ENCODE measurements at places on chromosomes 16 and 17.

DNA sequence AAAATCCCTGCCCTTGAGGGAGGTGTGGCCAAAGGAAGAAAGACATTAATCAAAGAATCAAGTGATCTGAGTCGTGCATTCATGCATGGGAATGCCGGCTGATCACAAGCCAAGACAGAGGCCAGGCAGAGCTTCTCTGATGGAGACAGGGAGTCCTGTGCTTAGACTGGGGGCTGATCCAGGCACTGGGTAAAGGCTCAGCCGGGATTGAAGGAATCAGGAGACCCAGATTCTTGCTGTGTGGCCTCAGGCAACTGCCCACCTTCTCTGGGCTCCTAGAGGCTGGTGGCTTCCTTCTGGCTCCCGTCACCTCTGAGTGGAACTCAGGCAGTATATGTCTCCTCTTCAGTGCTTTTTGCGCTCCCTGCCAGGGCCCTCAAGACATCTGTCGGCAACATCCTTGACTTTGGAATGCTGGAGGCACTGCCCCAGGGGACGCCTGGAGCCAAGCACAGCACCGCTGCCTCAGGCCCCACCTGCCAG is 17.7 kb downstream of the RAI1 start:
- DNase-seq: no peak

- DNase-seq: no peak
Observed at GRCh38 chr17:77178563-77178962, 37.8 kb downstream of the SEC14L1 start.

DNA sequence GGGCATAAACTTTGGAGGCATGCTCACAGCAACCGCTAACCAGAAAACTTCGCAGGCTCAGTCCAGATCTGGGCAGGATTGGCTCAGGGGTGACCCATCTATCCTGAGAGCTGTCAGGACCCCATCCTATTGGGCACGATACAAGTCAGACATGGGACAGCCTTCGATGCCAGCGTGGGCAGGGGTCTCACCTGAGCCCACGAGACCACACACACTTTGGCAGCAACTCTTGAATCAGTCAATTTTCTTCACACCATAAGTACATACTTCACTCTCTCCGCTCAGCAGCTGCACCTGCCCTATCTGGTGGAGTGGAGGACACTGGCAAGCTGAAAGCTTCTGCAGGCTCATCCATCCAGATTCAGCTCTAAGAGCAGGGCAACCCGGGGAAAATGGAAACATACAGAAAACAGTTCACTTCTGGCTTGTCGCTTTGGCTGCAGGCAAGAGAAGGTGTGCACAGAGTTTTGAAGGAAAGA is 48.3 kb downstream of the ZFHX3 start:
- no peak for DNase-seq

GRCh38 chr17:37124821-37125173 is 176.0 kb downstream of the AATF start:
- DNase-seq: no peak

- no peak for DNase-seq
Observed at GRCh38 chr17:43584666-43585102, 38.5 kb upstream of the ETV4 start.

- DNase-seq: no peak
Observed at GRCh38 chr16:77169650-77170236, 21.2 kb upstream of the MON1B start.

DNA sequence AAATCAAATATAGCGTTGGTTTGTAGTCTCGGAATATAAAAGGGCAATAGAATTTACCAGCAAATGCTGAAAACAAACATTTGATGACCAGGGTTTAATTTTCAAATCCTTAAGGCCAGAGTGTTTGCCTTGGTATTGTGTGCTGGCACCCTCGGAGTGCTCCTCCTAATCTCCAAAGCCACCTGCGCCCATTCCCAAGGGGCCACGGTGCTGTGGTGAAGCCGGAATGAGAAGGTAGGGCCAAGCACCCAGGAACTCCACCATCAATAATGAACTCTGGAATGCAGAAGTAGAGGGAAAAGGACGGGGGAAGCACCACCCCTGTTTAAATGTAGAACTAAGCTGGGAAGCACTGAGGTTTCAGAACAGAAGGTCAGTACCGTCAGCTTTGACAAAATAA is 51.9 kb downstream of the COG7 start:
- no peak for DNase-seq

- DNase-seq: no peak
Observed at GRCh38 chr17:79855331-79856124, 16.3 kb upstream of the CBX4 start.

GRCh38 chr16:78503602-78504001 is 404.1 kb downstream of the WWOX start:
- peak; percentile 78 for DNase-seq

DNA sequence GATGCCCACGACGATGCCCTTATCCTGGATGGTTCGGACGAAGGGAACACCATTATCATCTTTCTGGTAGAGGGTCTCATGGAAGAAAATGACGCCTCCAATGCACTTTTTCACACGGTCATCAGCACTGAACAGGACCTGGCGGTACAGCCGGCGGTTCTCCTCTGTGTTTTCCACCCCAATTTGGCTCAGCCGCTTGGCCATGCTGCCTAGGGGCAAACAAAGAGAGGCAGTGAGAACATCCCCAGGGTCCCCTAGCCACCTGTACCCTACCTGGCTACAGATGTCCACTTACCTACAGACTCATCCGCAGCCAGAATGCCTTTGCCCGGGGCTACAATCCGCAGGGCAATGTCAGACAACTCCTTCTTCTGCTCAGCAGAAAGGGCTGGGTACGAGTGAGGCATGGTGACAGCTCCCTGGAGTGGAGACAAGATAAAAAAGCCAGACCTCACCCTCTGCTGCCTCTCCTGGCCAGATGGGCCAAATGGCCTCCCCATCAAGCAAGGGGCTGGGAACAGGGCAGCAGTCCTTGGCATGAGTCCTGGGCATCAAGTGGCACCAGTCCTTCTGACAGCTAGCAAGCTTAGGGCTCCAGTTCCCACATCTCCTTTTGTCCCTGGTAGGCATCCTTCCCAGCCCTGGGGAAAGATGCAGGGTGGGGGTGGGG is 1.4 kb downstream of the ALDOC start:
- no peak for DNase-seq

GRCh38 chr16:56349711-56350161 is 75.6 kb downstream of the AMFR start:
- DNase-seq: no peak

GRCh38 chr17:79874329-79874981 is 35.2 kb upstream of the CBX4 start:
- no peak for DNase-seq

- no peak for DNase-seq
Observed at GRCh38 chr17:74415608-74416396, 16.1 kb upstream of the GPRC5C start.

DNA sequence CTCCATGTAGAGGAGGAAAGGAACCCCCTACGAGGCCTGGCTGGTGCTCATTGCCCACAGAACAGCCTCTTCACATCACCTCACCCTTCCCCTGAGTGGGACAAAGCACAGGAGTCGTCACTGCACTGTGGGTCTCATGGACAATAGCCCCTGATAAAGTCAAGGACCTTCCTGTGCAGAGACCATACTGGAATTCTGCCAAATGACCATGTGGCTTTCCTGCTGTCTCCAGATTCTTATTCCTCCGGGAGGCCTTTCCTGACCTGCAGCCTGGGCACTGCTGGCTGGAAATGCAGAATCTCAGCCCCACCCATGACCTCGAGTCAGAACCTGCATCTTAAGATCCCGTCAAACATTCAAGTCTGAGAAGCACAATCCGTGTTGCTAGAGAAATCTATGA is 60.5 kb upstream of the ERN1 start:
- DNase-seq: no peak

- no peak for DNase-seq
Observed at GRCh38 chr16:66473654-66474519, 46.8 kb downstream of the BEAN1 start.

- no peak for DNase-seq
Observed at GRCh38 chr17:58420827-58421226, 3.5 kb upstream of the RNF43 start.

DNA sequence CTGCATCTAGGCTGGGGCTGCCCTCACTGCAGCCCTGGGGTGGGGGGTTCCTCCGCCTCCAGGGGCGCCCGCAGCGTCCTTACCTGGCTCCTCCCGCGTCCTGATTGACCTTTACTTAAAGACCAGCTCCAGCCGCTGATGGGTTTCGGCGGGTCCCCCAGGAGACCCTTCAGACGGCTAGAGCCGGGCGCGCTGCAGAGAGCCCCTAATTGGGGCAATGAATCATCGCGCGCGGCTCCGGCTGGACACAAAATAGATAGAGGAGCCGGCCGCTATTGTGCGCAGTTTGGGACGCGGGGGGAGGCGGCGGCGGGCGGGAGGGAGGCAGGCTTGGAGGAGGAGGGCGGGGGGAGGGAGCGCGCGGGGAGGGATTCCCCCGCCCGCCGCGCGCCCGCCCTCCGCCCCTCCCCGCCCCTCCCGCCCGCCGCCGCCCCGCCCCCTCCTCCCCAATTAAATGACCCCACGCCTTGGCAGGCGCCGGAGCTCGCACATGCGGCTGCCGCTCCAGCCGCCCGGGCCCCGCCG is 56.5 kb upstream of the CIBAR2 start:
- DNase-seq: no peak

GRCh38 chr17:43532581-43532980 is 13.6 kb downstream of the ETV4 start:
- DNase-seq: no peak

GRCh38 chr16:54204756-54205155 is 81.8 kb downstream of the IRX3 start:
- DNase-seq: no peak
